ENCODE measurements at places on chromosomes 13 and 19.

DNA sequence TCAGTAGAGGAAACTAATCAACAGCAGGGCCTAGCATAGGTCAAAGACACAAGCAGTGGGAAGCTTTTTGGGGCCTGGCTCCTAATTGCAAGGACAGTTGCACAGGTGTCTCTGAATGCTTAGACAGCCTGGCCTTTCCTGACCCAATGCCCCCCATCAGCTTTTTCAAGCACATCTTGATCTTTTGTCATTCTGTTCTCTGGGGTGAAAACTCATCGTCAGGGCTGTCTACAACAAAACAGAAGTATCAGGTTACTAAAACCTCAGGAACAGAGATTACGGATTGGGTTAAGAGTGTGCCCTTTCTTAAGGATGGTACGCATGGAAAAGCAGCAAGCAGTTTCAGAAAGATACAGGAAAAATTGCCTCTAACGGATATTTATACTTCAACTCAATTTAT, 8.3 kb upstream of the ZNF254 start:
- DNase-seq: no peak

DNA sequence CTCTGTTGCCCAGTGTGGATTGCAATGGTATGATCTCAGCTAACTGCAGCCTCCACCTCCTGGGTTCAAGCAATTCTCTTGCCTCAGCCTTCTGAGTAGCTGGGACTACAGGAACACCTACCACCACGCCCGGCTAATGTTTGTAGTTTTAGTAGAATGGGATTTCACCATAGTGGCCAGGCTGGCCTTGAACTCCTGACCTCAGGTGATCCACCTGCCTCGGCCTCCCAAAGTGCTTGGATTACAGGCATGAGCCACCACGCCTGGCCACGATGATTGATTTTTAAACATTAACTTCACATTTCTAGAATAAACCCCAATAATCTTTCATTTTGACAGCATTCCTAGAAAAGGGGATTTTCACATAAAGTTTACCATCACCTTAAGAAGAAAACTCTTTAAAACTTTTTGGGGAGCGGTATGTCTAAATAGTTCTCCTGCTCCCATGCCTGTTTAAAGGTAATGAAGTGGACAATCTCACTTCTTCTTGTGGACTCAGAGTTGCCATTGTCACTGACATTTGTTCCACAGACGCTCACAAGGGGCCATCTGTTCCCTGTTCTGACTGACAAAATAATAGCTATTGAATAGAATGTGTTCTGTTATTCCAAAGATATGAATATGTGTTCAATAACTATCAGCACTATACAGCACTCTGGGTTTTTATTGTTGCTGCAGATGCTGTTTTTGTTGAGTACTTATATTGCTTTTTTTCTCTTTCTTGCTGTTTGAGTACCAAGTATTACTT, 66.1 kb upstream of the C1QTNF9B start:
- DNase-seq: no peak

GRCh38 chr19:7637374-7638256, 705 bp downstream of the STXBP2 start:
- DNase-seq: peak; percentile 29

GRCh38 chr19:19083413-19084178, 19.8 kb downstream of the SLC25A42 start:
- DNase-seq: no peak

GRCh38 chr13:85616275-85616674, 182.9 kb downstream of the SLITRK6 start:
- DNase-seq: no peak

GRCh38 chr19:15715642-15716041, 12.2 kb upstream of the OR10H2 start:
- no peak for DNase-seq

DNA sequence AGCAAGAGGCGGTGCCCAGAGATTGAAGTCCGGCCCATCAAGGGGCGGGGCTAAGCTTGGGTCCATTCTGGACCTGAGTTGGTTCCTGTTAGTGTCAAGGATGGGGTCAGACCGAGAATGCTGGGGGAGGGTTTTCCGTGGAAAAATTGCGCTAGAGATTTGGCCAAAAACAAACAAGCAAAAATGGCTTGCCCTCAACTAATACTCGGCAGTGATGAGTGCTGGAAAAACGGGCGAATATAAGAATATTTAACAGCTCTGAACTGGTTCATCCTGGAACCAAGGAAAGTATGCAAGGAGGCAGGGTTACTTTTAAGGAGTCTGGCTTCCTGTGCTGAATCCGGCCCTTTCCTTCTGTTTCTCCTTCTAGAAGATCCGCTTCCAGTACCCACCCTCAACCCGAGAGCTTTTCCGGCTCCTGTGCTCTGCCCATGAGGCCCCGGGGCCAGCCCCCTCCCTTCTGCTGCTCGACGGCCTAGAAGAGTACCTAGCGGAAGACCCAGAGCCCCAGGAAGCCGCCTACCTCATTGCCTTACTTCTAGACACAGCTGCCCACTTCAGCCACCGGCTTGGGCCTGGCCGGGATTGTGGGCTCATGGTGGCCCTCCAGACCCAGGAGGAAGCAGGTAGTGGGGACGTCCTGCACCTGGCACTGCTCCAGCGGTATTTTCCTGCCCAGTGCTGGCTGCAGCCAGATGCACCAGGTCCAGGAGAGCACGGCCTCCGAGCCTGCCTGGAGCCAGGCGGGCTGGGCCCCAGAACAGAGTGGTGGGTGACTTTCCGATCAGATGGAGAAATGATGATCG, 880 bp downstream of the SWSAP1 start:
- no peak for DNase-seq

DNA sequence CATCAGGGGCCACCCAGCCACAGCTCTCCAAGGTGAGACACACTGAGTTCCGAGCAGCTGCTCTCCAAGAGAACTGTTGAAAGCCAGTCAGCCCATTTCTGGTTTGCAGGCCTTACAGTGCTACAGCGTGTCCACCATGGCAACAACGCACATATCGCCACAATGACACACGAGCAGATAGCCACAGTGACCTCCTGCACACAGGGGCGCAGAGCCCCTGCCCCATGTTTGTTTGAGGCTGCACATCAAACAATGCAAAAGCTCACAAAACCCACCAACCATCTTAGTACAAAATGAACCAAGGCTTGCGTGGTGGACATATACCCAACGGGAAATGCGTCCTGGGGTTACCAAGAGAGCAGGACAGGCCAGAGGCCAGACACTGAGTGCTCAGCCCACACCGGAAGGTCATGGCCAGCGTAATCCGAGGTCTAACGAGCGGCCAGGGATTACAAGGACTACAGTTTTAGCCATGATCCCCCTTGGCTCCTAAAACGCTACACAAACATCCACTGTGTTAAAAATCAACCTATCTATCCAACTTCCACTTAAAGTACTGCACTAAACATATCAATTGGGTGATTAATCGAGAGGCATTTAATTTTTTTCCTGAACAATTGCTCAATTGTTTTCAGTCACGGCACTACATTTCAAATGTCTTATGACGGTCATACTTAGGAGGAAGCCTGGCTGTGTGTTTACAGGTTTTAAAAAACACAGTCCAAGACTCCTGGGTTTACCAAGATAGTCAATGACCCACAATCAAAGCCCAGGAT, 56.0 kb downstream of the STK24 start:
- DNase-seq: no peak

DNA sequence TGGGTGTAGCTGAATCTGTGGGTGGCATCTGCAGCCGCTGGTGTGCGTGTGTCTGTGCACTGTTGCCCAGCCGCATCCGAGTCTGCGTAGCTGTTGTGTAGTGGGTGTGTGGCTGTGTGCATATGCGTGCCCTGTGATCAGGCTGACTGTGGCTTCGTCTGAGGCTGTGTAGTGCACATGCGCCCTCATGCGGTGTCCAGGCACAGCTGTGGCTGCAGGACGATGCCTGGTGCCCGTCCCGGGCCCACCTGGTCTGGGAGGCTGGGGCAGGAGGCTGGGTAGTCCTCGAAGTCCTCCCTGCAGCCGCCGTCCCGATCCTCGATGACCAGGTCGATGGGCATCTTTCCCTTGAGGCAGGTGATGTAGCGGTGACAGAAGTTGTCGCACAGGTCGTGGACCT, 4.9 kb downstream of the MEIS3 start:
- DNase-seq: no peak

- DNase-seq: no peak
Observed at GRCh38 chr13:37403776-37404527, 194.6 kb downstream of the POSTN start.

- DNase-seq: no peak
Observed at GRCh38 chr19:14661372-14661924, 13.2 kb downstream of the ADGRE3 start.

- peak; percentile 6 for DNase-seq
Observed at GRCh38 chr19:50414864-50415660, 3.7 kb upstream of the SPIB start.

DNA sequence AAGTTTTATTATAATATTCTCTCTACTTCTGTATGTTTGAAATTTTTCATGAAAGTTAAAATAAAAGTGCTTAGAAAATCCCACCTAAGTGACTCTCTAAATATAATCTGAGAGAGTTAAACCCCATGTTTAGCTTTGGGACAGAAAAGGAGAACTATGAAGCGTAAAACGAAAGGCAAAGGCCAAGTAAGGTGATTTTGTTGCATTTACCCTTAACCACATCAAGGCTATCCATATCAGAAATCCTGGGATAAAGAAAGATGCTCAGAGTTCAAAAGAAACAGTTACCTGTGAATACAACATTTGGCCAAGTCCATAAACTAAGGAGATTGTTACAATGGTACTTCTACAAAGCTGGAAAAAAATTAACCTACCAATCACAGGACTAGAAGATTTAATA, 31.3 kb downstream of the UBL3 start:
- no peak for DNase-seq

DNA sequence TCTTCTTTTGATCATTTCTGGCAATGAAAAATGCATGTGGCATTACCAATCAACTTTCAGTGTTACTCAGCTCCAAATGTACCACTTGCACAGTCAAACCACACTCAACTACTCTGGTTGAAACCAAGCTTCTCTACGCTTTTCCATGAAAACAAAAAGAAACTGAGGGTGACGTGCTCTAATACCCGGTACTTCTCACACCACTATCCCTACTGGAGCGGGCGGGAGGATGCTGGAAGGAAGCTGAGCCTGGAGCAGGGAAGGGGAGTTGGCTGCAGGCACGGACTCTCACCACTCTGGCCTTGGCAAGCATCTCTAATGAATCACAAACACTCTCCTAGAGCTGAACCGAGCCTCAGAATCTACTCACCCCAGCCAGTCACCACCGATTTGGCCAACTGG, 48.2 kb downstream of the STK24 start:
- DNase-seq: no peak

DNA sequence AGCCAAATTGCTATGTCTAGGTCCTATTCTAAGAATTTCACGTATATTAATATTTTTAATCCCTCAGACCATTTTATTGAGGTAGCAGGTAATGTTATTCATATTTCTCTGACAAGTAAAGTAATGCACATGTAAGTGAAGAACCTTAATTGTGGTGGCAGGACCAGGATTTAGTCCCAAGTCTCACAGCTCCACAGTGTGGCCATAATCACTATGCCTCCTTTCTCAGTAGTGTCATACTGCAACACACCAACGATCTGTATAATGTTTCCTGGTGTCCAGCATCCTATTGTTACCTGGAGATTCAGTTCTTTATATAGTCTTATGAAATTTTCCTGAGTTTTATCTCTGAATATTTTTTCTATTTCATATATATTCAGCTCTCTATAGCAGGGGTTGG, 340.3 kb downstream of the OLFM4 start:
- no peak for DNase-seq

DNA sequence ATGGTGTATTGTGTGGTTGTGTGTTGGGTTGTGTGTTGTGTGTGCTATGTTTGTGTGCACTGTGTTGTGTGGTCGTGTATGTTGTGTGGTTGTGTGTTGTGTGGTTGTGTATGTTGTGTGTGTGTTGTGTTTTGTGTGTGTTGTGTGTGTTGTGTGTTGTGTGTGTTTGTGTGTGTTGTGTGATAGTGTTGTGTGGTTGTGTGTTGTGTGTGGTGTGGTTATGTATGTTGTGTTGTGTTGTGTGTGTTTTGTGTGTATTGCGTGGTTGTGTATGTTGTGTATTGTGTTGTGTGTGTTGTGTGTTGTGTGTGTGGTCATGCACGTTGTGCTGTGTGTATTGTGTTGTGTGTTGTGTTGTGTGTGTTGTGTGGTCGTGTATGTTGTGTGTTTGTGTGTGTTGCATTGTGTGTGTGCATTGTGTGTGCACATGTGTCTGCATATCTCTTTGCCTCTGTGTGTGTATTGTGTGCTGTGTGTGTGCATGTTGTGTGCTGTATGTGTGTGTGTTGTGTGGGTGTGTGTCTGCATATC, 2.9 kb downstream of the C3 start:
- DNase-seq: no peak

- DNase-seq: no peak
Observed at GRCh38 chr19:13051557-13052165, 51.0 kb downstream of the LYL1 start.

DNA sequence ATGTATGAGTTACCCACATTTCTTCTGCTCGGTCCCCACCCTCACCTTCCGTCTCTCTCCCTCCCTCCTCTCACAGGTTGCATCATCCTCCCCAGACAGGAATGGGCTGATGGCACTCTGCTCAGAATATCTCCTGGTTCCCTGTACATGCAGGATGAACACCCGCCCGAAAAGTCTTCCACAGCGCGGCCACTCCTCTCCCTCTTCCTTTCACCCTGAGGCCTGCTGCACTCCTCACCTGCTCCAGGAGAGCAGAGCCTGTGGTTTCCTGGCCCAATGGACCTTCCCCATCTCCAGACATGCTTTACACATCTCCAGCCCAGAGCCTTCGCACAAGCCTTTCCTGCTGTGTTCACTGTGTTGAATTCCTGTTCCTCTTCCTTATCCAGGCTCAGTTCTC, 40.9 kb downstream of the GSX1 start:
- DNase-seq: no peak

GRCh38 chr13:75482070-75482819, at the start of gene TBC1D4:
Gene TBC1D4 (minus strand): TSS chr13:75482169. CDS start chr13:75481767, 402 bp downstream.
- peak; percentile 87 for DNase-seq

DNA sequence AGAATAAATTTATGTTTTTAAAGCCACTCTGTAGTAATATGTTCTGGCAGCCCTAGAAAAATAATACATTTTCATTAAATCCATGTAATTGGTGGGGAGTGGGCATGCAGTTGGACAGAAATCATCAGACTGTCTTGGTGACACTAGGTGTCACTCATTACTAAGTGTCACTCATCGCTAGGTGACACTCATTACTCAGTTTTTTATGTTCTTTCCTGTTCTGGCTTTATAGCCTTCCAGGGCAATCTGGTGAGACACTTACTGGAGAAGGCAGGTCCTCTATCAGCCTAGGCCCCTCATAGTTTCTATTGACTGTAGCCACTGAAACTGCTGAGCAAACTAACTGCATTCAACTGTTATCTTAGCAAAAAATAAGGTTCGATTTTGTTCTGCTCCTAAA, 542.1 kb downstream of the SLITRK1 start:
- no peak for DNase-seq

- no peak for DNase-seq
Observed at GRCh38 chr19:30541575-30541974, 169.4 kb downstream of the ZNF536 start.

GRCh38 chr19:23882493-23882892, 32.2 kb upstream of the ZNF726 start:
- no peak for DNase-seq

DNA sequence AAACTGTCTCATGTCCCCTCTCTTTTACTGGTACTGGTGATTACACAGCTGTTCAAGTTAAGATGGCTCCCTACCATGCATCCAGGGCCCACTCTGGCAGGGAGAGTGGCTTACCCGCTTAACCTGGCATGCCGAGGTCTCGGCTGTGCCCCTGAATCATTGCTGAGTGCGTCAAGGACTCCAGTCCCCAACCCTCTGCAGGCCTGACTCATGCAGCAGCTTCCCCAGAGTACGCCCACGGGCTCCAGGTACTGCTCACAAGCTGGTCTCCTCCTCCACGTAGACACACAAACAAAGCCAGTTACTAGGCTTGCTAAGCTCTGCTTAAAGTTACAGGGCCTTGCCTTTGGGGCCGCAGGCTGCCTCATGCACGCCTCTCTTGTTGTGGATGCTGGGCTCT, 447.4 kb downstream of the COG6 start:
- no peak for DNase-seq
